Caco-2 (cell line): ENCODE measurements at places on chromosomes 13 and 19.

DNA sequence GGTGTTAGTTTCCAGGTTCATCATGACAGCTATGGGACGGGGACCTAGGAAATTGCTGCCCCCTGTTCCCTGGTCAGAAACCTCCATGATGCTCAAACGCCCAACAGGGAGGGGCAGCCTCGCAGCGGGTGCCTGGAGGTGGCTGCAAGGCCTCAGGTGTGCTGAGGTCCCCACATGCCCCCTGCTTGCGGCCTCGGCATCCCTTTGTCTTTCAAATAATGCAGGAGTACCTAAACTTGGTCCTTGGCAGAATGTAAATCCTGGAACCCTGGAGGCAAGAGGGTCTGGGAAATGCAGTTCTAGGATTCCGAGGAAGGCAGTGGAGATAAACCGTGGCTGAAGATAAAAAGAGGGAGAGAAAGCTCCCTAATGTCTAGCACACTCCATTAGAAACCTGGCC, 52.4 kb downstream of the SKA3 start:
- DNase-seq: no peak

DNA sequence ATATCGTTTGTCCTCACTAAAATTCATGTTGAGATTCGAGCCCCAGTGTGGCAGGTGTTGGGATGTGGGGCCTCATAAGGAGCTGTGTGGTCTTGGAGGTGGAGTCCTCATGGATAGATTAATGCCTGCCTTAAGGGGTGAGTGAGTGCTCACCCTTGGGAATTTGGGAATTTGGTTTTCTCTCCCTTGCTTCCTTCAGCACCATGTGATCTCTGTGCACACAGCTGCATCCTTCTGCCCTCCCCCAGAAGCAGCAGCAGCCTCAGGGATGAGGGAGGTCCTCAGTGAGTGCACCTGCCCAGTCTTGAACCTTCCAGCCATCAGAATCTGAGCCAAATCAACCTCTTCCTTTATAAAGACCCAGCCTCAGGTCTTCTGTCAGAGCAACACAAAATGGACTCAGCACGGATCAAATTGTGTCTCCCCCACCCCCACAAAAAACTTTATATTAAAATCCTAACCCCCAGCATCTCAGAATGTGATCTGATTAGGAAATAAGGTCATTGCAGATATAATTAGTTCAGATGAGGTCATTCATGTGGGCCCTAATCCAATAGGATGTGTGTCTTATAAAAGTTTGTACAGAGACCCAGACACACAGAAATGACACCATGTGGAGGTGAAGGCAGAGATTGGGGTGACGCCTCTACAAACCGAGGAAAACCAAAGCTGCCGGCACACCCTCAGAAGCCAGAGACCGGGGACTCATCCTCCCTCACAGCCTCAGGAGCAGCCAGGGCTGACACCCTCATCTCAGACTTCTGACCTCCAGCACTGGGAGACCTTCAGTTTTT, 12.9 kb downstream of the CYTH2 start:
- DNase-seq: no peak

DNA sequence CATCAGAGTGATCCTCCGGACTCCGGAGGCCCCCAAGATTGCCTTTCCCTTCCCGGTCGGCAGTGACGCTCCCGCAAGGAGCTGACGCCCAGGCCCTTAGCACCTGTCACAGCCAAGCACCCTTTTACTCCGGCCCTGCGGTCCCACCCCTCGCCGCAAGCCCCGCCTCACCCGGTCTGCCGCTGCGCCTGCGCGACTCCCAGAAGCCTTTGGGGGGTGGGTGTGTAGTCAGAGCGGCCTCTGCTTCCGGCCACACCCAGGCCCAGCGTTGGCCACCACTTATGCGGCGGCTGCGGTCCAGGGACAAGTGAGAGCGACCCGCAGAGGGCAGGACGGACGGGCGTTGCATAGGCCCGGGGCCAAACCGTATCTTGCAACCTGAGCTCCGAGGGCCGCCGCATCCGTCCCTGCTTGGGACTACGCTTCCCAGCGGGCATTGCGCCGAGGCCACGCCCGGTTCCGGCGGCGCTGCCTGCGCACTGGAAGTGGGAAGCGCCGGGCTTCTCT, 441 bp upstream of the ZFP28 start:
- DNase-seq: no peak

GRCh38 chr19:35545001-35545854, at the start of gene TMEM147:
TMEM147 (plus strand) TSS chr19:35545626; CDS start chr19:35545740, 114 bp downstream.
- peak; percentile 91 for DNase-seq

- no peak for DNase-seq
Measured at GRCh38 chr19:38697641-38698071, 46.6 kb downstream of the CAPN12 start.

- no peak for DNase-seq
Measured at GRCh38 chr13:100746953-100747683, 72.5 kb upstream of the TMTC4 start.

GRCh38 chr13:109668433-109669233, 117.8 kb downstream of the IRS2 start:
- DNase-seq: no peak

GRCh38 chr19:40721936-40722661, 5.2 kb downstream of the ITPKC start:
- DNase-seq: no peak

DNA sequence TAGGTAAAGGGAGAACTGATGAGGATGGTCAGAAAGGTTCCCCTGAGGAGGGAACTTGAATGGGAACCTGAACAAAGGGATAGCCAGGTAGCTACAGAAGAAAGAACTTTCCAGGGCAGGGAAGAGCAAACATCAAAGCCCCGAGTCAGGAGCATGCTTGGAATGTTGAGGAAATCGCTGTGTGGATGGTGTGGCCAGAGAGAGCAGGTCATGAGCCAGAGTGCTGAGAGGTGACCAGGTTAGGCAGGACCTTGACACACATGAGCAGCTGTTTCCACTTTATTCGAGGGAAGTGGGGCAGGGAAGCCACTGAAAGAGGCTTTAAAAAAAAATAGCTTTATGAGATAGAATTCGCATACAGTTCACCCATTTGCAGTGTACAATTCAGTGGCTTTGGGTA, 4.4 kb downstream of the RAB8A start:
- DNase-seq: peak; percentile 66

GRCh38 chr13:42786715-42787114, 5.3 kb downstream of the FAM216B start:
- no peak for DNase-seq

DNA sequence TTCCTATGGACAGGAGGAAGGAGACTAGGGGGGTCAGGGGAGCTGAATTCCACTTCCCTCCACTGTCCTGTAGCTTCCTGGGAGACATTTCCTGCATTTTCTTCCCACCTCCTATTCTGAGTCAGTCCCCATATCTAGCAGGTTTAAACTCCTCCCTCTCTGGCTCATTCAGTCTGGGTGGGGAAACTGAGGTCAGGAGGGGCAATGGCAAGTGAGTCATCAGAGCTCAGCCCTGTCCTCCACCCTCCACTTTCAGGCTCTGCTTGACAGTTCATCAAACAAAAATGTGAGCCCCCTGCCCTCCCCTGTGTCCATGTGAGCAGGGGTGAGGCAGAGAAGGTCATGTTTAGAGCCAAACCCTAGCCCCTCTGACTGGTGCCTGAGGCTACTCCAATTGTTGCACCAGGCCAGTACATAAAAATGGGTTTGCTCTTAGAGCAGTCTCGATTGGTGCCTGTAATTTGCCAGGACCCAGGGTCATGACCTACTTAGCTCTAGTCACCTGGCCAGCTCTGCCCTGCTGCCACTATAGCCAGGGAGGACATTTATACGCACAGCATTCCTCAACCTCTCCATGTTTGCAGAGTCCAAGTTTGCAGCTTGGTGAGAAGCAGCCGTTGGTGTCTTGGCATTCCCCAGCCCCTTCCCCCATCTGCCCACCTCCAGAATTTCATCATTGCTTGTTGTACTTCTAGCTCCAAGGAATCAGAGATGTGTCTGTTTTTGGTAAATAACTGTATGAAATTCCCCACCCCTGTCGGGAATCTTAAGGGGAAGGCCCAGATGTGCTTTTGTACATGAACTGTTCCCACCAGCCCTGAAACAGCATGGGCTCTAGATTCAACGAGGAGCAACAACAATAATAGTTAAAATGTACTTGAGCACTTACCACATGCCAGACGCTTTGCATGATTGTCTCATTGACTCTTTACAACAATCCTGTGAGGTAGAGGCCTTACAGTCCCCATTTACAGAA, 20.7 kb downstream of the SAMD4B start:
- no peak for DNase-seq

GRCh38 chr13:40517486-40518480, 148.7 kb downstream of the FOXO1 start:
- DNase-seq: no peak

DNA sequence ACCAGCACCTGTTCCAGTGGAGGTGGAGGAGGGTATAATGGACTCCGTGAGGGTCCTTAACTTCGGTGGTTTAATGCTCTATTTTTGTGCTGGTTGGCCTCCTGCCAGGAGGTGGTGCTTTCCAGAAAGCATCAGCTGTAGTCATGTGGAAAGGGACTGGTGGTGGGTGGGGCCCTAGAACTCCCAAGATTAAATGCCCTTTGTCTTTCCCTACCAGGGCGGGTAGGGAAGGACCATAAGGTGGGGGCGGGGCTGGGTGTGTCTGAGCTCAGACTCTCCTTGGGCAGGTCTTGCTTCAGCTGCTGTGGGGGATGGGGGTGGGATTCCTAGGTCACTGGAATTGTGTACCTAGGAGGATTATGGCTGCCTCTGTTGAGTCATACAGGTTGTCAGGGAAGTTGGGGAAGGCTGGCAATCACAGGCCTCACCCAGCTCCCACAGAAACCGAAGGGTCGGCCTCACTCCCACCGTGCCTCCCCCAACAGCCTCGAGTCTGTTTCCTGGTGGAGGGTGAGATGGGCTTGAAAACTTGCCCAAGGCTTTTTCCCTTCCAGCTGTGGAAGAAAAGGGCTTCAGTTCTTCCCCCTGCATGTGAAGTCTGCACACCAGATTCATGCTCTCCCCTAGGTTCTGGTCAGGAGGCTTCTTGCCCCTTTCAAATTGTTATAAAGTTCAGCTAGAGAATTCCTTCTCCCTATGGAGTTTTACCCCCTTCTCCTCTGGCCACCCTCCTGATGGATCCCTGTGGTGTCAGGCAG, 60.3 kb upstream of the CLDN10 start:
- peak; percentile 86 for DNase-seq

- DNase-seq: no peak
Measured at GRCh38 chr19:7744871-7745650, 2.3 kb downstream of the CD209 start.

GRCh38 chr13:48994706-48995105, 19.0 kb downstream of the FNDC3A start:
- DNase-seq: no peak

DNA sequence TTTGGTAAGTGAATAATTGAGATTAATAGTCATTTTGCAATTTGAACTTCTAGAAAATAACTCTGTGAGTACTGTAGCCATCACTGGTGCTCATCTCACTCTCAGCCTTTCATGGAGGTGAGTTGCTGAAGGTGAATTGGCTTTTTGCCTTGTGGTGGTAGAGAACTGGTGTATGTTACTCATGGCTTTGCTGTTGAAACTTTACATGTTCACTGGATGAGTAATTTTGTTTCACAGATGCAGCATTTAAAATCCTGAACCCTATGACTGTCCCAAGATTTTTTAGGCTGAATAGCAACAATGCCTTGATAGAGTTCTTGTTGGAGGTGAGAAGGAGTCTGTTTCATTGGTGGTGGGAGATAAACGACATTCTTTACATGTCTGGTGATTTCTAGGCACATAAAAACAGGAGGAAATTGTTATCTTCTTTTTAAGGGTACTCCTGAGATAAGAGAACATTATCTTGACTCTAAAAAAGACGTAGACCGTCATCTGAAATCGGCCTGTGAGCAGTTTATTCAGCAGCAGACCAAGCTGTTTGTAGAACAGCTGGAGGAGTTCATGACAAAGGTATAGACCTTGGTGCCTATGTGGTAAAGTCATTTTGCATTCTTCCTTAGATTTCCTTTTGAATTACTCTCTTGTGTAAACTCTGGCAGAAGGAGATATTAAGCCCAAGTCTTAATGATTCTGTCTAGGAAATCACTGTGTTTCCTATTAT, 53.9 kb downstream of the COG3 start:
- peak; percentile 52 for DNase-seq

DNA sequence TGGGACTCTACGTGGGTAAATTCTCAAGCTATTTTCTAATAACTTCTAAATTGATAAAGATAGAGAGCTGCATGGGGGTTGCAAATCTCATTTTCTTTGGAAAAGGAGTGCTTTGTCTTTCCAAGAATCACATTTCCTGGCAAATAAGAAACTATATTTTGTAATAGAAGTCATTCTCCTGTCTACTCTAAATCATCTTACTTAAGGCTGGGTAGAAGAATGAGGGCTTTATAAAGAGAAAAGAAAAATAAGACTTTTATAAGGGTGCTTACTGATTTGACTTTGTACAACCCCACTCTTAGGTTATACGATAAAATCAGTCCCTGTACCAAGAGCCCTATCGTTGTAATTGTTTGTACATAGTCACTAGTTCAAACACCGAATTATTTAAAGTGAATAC, 14.9 kb downstream of the ITGBL1 start:
- no peak for DNase-seq

DNA sequence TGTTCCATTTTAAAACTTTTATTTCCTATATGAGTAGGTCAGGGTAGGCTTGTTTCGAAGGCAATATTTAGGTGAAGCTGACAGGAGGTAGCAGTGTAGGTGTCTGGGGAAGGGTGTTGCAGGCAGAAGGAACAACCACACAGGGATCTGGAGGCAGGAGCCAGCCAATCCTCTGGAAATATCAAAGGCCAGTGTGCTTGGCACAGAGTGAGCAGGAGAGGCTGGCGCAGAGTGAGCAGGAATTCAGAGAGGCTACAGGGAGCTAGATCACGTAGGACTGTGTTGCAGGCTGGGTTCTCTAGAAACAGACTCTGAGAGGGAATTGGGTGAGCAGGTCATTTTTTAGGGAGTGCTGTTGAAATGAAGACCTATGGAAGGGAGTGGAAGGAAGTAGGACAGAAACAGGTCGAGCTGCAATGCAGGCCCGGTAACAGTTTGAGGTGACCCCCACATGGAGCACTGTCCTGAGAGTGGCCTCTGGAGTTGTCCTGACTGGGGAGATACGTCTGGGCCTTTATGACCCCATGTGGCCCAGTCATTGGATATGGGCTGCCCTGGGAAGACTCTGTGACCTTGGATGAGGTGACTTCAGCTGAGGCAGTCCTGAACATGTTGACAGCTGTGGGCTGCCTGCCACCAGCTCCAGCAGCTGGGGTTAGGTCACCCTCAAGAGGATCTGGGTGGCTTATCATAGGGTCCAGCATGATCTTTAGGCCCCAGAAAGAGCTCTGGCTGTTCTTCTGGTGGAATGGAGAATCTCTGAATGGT, 51.7 kb downstream of the ERCC5 start:
- no peak for DNase-seq

DNA sequence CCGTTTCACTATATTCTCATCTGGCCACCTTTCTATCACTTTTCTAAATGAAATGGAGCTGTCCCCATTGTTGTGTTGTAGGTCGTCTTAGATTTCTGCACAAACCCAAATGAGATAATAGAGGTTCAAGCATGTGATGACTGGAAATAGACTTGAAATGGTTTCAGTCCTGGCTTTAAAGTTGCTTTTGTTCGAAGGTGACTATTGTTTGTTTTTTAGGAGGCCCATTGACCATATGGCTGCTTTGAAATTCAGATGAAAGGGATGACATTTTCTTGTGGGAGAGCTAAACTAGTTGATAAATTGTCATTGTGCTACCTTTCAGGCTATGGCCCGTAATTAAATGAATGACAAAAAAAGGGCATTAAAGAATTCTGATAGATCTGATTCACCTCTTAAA, 583.7 kb downstream of the GPC6 start:
- DNase-seq: no peak

GRCh38 chr13:27830010-27830409, 37.7 kb downstream of the GSX1 start:
- peak; percentile 70 for DNase-seq
